Endothelial cell of umbilical vein (primary cell): ENCODE measurements at places on chromosomes 4 and X. TPM values are rescaled to one million over a fixed set of nuclear protein-coding genes. Genes with fewer than 3 reads are reported as not detected.

DNA sequence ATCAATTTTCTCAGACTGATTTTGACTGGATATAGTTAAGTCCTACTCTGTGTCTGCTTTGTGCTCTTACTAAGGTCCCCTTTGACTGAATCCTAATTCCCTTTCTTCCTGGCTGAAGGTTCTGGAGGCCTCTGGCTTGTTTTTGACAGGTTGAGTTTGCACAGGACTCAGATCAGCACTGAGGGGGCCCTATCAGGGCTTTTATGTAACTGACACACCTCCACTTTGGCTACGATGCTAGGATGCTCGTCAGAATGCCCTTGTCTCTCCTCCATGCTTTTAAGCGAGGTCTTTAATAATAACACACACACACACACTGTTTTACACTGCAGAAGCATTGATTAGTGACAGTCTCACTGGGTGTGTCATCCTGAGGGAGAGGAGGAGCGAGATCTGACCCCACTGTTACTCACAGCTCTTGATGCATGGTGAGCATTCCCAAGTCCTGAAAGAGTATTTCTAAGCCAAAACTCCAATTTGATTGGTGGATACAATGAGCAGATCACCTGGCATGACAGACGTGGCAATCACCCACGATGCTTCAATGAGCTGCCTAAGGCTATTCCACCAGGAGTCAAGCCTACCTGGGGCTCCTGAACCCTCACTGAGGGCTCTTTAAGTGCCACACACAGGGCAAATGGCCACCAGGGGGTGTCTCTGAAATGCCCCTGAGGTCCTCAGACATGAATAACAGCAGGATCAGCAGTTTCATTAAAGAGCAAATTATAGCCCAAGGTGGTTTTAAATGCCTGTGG, 130.4 kb upstream of the CPEB2 start:
- peak; percentile 6 for DNase-seq
- no peak overlapping the region for H3K27ac ChIP-seq
- H3K4me3 ChIP-seq: no peak overlapping the region
- no peaks in the 10 kb centered on the region for H3K36me3 ChIP-seq
- H3K27me3 ChIP-seq: no peaks in the 10 kb centered on the region
- no peaks in the 10 kb centered on the region for H3K4me1 ChIP-seq

ALB gene
- total RNA-seq: not detected in 2 replicates

SCRG1 gene
- not detected in 2 replicates for total RNA-seq

DNA sequence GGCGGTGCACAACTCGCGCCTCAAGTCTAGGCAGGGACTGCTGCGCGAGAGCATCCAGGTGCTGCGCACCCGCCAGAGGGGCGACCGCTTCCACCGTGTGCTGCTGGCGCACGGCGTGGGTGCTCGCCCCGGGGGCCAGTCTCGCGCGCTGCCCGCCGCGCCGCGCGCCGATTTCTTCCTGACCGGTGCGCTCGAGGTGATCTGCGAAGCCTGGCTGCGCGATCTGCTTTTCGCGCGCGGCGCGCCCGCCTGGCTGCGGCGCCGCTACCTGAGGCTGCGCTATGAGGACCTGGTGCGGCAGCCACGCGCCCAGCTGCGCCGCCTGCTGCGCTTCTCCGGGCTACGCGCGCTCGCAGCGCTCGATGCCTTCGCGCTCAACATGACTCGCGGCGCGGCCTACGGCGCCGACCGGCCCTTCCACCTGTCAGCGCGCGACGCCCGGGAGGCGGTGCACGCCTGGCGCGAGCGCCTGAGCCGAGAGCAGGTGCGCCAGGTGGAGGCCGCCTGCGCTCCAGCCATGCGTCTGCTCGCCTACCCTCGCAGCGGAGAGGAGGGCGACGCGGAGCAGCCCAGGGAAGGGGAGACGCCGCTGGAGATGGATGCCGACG, 1.3 kb downstream of the CHST7 start:
- peaks cover 30% of the 10 kb centered on the region for H3K4me1 ChIP-seq
- no peaks in the 10 kb centered on the region for H3K36me3 ChIP-seq
- H3K4me3 ChIP-seq: peak overlapping the region; percentile 48

GRCh38 chr4:57148831-57149505, 38.8 kb upstream of the IGFBP7 start:
- H3K27me3 ChIP-seq: no peaks in the 10 kb centered on the region
- peaks cover 2% of the 10 kb centered on the region for H3K4me1 ChIP-seq
- H3K36me3 ChIP-seq: no peaks in the 10 kb centered on the region
- no peak for DNase-seq
- H3K4me3 ChIP-seq: no peak overlapping the region

DNA sequence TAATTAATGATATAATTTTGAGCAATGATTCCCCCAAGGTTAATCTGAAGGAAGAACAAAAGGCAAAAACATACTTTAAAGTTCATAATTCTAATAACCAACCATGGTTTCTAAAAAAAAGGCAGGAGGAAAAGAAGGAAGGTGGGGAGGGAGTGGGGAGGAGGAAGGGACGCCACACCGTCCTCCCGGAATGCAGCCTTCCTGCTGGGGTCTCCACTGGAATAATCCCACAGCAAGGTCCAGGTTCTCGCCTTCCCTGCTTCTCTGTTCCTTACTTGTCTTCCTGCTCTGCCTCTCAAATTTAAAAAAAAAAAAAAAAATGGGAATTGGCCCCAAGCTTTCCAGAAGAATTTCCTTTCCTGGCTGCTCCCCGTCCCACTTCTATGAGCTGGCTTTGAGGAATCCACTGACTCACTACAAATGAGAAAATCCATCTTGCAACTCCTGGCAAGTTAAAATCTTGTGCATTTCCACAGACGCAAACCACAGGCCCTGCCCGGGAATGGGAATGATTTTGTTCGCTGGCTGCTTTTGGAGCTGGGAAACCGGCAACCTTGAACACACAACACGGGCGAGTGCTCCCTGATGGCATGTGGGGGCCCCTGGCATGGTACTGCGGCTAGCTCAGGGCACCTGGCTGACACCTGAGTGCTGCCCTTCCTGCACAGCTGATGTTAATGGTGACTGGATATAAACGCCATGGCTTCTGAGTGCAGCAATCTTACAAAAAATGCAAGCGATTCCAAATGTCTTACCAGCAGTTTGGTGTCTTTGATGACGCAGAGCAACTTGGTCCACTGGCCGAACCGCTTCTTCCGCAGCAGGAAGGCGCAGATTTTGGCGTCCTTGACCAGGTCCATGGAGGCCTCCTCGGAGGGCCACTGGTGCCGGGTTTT, 97.0 kb downstream of the AFAP1 start:
- H3K27me3 ChIP-seq: no peaks in the 10 kb centered on the region
- peak overlapping the region; percentile 98 for H3K27ac ChIP-seq
- H3K4me3 ChIP-seq: peak overlapping the region; percentile 27
- peaks cover 60% of the 10 kb centered on the region for H3K4me1 ChIP-seq
- H3K36me3 ChIP-seq: peaks cover 6% of the 10 kb centered on the region
- DNase-seq: peak; percentile 95
